ENCODE measurements at places on chromosomes 11 and 22.

DNA sequence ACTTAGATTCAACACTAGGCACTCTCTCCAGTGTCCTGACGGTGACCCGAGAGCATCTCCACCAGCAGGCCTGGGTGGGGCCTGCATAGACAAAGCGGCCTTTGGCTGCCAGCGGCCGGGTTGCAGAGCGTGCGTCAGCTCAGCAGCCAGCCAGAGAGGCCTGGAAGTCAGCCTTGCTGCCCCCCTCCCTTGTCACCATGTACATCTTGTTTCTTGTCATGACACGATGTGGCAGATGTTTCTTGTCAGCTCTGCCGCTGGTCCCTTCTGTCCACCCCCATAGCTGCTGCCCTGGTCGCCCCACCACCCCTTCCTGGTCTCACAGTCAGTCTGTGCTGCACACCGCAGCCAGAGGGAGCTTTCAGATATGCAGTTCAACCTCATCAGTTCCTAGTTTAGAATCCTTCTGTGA is 33.1 kb upstream of the CBX7 start:
- DNase-seq, result no peak

GRCh38 chr11:3171931-3172560 is 6.9 kb upstream of the OSBPL5 start:
- DNase-seq, result no peak

DNA sequence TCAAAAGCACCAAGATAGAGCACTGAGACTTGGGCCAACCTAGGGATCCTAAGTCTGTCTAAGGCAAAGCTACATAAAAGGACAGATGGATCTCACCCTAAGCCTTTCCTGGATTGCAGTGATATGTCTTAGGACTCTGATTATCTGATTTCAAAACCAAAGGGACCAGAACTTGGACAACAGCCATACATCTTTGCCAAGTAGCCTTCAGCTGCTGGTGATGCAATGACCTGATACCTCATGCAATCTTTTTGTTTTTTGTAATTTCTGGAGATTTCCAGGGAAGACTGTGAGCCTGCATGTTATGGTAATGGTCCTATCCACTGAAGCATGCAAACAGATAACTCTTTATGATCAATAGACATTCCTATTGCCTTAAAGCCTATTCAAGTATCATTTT is 230.4 kb upstream of the MTNR1B start:
- DNase-seq, result no peak

GRCh38 chr11:114799476-114799875 is 121.1 kb downstream of the NXPE2 start:
- no peak for DNase-seq

GRCh38 chr11:8777907-8778767 is 95.5 kb downstream of the RPL27A start:
- DNase-seq, result no peak

- DNase-seq, result no peak
Observed at GRCh38 chr11:118277312-118277711, 13.2 kb upstream of the MPZL2 start.

- no peak for DNase-seq
Observed at GRCh38 chr11:60835534-60835846, 6.4 kb upstream of the CCDC86 start.

DNA sequence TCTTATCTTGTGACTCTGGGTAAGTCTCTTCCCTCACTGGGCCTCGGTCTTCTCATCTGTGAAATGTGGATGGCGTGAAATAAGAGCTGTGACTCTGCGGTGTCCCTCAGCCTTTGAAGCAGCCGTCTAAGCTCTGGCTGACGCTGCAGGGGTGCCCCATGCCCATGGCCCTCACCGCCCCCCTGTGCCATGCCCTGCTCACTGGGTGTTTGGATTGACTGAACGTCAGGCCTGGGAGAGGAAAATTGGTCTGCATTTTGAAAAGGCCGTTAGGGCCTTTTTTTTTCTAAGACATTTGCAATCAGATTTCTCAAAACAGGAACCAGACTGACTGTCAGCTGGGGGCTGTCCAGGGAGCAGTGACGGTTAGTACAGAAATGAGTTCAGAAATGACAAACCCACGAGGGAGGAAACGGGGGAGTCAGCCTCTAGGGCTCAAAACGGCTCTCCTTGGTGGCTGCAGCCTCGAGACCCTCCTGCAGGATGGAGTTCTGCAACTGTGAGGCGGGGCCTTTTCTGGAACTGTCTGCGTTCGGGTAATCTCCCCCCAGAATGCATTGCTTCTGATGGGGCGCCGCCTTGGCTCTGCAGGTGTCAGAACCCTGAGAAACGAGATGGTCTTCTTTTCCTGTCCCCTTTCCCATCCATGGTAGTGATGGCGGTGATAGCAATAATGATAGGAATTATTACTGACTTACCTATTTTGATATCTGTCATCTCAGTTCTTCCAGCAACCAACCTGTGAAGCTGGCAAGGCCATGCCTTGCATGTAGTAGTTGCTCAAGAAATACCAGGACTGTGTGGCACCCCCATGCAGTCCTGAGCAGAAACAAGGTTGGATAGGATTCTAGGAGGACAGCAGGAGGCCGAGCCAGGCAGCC is 2.0 kb downstream of the GRK2 start:
- DNase-seq, result peak; percentile 64

DNA sequence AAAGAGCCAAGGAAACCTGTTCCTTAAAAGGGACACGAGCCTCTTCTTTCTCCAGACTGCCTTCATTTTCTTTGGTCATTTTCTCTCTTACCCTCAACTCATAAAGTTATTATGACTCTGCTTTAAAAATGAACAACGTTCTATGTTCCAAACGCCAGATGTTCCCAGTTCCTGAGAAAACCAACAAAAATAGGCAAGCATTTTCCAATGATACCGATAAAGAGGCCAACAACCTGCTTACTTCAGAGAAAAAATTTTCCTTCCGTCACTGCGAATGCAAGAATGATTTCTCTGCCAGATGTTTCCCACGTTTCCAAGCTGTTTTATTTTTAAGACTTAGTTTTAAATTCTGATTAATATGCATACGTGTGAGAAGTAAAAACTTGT is 315 bp upstream of the TRPC6 start:
- DNase-seq, result no peak

- no peak for DNase-seq
Observed at GRCh38 chr22:42813501-42813900, 43.6 kb downstream of the ARFGAP3 start.

GRCh38 chr22:49404020-49404419 is 423.7 kb downstream of the BRD1 start:
- no peak for DNase-seq

Measured in CD4-positive, alpha-beta T cell treated with Interleukin-15 for 4 hours (primary cell).